ENCODE measurements at places on chromosomes 4 and X.

GRCh38 chrX:88416002-88416401, 331.0 kb upstream of the CPXCR1 start:
- DNase-seq, result no peak

- DNase-seq, result no peak
These were observed 88.4 kb downstream of the AFF2 start for GRCh38 chrX:148588649-148589310.

GRCh38 chr4:143382596-143382995, 45.9 kb downstream of the GAB1 start:
- no peak for DNase-seq

DNA sequence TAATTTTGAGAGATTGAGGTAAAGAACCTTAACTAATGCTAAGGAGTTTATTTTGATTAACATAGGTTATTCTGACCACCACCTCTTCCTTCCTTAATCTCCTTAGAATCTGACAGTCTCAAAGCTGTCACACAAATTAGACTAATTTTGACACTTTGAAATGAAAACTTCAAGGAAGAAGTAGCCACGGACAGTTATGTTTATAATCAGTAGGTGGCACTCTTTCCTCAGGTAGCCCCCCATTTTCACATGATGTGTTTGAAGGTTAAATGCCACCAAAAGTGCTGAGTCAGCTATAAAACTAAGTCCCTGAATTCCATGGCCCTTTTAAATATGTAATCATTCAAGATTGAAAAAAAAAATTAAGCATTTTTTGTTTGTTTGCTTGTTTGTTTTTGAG, 22.4 kb downstream of the TMEM33 start:
- no peak for DNase-seq

DNA sequence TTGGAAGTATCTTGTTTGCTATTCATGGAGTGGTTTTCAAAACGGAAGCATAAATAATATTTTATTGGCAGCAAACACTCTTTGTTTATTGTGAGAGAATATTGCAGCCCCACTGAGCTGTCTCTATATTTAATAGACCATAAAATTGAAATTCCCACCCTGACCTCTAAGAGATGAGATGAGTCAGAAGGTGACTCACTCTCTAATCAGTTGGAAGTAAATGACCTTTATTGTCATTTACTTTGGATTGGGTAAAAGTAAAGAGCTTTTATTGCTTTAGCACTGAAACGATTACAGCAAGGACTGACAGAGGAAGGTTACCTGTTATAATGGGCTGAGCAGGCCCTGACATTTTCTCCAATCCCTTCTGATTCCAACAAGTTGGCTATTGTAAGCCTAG, 55.0 kb downstream of the SYTL5 start:
- no peak for DNase-seq

DNA sequence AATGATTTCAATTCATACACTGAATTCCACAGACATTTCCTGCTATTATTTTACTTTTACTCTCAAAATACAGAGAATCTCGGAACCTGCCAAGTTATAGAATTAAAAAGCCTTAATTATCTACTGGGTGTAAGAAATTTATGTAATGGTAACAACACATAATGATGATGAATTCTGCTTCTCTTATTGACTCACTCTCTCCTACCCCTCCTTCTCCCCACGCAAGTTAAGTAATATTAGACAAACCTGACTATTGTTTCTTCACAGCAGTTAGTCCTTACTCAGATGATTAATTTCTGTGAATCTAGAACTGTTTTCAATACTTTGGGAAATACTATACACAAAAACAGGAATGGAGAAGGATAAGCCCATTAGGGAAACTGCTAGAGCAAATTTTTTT, 762.0 kb downstream of the CCSER1 start:
- DNase-seq, result no peak

- no peak for DNase-seq
These were observed 152.2 kb downstream of the SH3KBP1 start for GRCh38 chrX:19735244-19735643.

DNA sequence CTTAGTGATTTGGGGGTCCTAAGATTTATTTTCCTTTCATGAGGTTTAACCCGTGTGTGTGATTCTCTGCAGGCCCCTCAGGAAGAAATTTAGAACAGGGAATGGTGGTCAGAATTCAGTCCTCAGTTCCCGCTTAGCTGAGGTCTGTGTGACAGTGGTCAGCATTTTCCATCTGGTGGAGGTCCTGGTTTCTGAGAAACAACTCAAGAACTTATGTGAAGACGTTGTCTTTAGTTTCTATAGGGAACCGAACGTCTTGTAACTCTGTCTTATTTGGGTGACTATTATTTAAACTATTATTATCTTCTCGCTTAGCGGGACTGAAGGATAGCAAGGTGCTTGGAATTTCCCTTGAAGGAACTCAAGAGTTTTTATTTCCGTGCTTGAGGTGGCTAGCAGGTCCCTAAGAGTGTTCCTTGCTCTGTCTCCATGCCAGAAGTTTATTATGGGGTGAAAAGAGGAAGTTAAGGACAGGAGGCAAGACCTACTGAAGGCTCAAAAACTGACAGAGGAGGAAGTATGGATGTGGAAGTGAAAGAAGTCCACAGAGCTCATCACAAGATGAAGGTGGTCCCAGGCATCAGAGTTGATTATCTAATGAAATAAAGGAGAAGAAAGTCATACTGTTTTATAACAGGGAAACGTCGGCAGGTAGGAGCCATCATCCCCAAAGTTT, 9.4 kb downstream of the MGST2 start:
- no peak for DNase-seq

- no peak for DNase-seq
These were observed 334.9 kb upstream of the DDX53 start for GRCh38 chrX:22664826-22665225.

GRCh38 chr4:110142461-110142860, 56.0 kb downstream of the ELOVL6 start:
- DNase-seq, result no peak

GRCh38 chr4:1047106-1047975, 35.9 kb downstream of the FGFRL1 start:
- DNase-seq, result no peak

GRCh38 chr4:40547789-40548132, 81.9 kb downstream of the RBM47 start:
- no peak for DNase-seq

- no peak for DNase-seq
These were observed 203.9 kb upstream of the VCX3A start for GRCh38 chrX:6738518-6739470.

DNA sequence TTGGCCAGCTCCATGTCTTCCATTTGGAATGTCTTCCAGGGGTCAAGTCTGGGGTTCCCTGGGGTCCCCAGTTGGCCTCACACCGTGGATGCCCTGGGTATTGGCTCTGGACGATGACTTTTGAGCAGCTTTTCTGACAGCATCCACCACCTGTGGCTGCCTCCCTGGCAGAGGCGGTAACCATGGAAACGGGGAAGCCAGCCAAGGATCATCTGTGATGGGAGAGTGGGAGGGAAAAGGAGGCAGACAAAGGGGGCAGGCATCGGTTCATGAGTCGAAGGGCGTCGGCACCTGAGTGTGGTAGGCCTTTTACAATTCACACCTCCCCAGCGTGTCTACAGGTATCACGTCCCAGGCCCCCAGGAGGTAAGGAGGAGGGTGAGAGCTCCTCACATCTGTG, 152.2 kb downstream of the ASMT start:
- DNase-seq, result no peak

DNA sequence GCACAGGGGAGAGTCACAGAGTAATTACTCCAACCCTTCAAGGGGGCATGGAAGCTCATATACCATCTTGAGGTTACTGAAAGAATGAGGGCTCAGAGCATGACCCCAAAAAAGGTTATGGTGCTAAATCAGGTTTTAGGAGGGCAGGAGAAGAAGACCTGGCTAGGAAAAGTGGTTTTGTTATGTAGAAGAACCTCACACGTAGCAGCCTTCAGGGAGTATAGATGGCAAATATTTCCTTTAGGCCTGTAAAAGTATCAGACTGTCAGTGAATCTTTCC, 102.0 kb upstream of the PDE5A start:
- no peak for DNase-seq

DNA sequence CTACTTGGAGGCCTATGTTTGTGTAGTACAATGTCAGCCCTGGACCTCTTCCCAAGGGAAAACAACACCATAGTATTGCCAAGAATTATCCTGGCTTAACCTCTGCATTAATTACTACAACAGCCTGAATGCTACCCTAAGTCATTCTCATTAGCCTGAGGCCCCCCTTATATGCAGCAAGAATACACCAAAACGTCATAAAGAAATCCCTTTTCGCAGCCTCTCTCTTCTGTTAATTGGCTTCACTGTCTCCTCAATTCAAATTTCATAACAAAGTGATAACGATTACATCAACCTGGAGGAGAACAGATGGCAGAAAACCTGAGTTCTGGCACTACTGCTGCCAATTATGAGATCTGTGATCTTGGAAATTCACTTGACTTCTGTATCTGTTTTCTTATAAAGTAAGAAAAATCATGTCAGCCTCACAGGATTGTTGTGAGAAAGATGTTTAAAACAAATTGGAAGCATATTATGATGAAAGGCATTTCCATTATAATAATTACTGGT, 1663.1 kb downstream of the STIM2 start:
- DNase-seq, result no peak

GRCh38 chrX:63686878-63687714, 97.9 kb downstream of the ARHGEF9 start:
- DNase-seq, result peak; percentile 20

DNA sequence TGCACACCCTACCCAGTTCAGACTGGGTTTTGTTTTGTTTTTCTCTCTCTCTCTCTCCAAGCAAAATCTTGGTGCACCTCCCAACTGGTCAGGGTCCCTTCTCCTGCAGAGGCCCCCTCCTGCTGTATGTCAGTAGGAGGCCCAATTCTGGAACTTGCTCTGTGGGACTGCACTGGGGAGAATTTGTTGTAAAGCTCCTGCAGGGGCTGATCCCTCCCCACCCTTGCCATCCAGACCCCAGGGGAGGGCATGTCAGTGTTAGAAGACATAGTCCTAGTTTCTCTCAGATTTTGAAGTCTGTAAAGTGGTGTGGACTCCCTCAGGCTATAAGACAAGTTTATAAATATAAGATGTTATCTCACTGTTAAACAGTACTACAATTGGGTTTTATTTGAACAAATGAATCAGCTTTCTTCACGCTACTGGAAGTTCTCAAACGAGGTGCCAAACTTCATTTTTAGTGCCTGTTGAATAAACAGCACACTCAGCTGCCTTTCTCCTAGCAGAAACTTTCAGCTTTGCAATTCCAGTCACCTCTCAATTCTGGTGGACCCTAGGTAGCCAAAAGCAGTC, 88.6 kb upstream of the FRMPD3 start:
- DNase-seq, result no peak

DNA sequence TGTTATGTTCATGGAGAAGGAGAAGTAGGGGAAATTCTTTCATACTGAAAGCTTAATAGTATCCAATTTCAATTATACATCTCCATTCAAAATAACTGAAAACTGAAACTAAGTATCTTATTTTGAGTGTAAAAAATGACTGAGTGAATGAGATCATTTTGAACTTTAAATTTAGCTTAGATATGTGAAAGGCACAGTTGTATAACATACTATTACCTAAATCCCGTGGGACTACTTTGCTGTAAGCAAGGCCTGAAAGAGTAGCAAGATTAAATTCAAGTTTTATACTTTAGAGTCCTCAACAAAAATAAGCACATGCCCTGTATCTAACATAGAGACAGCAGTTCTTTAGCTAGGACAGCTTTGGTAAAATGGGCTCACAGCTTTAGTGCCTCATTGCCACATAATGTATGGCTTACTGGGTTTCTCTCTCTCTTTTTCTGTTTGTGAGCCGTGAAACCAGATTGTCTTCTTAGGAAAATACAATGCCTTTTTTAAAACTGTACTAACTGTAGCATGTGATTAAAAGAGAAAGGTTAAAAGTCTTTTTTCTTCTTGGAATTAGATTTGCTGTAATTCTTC, 43.2 kb downstream of the GSTCD start:
- no peak for DNase-seq

- DNase-seq, result no peak
These were observed 1178.4 kb upstream of the PCDH7 start for GRCh38 chr4:29541757-29542156.

GRCh38 chr4:18777190-18777930, 755.8 kb upstream of the LCORL start:
- DNase-seq, result no peak

DNA sequence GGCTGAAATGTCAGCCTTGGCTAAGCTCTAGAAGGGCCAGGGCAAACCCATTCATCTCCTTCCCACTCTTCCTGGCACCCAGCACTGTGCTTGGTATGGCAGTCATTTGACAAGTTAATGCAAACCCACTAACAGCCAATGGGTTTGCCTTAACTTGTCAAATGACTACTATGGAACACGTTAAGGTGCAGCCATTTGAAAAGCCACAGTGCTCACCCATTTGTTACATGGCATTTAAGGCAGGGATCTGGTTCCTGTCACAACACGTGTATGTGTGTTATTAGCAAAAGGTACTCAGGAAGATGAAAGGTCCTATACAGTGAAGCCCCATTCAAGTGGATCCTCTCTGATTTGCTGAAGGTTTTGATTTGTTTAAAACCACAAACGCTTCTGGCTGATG, 7.2 kb downstream of the CRMP1 start:
- no peak for DNase-seq

GRCh38 chr4:181810711-181811110, 432.5 kb upstream of the TENM3 start:
- no peak for DNase-seq

DNA sequence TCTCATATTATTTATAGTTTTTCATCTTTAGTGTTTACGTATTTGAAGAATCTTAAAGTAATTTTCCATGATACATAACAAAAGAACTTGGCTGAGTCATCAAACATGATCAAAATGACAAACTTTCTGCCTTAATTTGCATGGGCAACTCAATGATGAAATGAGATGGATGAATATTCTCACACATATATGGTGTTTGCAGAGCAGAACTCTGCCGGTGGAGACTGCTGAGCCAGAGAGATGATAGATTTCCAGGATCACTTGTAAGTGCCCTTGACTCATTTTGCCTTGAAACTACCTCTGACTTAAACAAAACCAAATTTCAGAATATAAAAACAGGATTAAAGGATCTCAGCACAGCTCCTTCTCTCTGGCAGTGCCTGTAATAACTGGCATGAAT, 38.2 kb downstream of the TRPC3 start:
- no peak for DNase-seq

DNA sequence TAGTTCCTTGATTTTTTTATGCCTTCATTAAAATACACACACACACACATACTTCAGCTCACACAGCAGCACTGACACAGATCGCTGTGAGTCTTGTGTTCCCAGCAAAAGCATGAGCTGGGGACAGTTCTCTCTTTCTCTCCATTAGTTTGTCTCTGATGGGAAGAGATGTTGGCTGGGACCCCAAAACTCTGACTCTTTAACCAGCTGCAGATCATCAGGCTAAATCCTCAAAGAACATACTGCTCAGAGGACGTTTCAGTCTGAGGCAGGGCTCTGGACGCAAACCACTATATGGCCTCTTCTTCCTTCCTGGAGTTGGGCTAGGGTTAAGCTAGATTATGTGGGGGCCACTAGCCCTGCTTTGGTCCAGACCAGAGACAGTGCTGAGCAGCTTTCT, 109.6 kb downstream of the NHSL2 start:
- no peak for DNase-seq

DNA sequence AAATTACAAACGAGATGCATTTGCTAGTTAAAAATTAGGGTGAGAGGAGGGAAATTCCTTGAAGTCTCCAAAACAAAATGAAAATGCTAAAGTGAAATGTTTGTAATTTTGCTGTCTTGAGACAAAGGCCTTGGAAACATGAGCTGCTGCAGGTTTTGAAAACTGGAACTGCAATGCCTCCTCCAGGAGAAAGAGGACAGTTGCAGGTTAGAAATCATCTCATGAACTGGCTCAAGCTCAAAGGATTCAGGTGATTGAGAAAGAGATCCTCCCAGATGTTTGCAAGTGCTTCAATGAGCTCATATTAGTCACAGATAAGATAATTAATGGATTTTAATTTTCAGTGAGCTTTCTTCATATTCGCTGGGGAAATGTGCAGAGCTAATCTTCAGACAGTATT, 32.4 kb downstream of the SMPX start:
- DNase-seq, result no peak

Data from stimulated activated CD8-positive, alpha-beta memory T cell treated with anti-CD3 and anti-CD28 coated beads, Interleukin-4, amount 100 ng/mL, for 48 hours (primary cell).